ENCODE measurements at places on chromosomes 16 and 17.

DNA sequence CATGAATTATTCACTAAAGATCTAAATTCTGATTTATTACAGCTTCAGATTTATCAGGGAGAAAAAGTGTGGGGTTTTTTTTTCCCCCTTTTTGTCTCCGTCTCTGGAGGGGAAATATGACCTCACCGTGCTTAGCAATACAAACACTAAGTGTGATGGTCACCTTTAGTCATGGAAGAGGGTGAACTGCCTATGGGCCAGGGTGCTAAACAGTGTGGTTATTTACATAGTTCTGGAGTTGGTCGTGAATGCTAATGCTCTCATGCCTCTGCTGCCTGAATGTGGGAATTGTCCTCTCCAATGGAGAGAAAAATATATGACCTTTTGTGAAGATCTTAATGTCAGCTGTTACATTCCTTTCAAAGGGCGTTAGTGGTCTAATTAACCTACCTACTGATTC is 44.8 kb upstream of the MSI2 start:
- DNase-seq, result peak; percentile 87

DNA sequence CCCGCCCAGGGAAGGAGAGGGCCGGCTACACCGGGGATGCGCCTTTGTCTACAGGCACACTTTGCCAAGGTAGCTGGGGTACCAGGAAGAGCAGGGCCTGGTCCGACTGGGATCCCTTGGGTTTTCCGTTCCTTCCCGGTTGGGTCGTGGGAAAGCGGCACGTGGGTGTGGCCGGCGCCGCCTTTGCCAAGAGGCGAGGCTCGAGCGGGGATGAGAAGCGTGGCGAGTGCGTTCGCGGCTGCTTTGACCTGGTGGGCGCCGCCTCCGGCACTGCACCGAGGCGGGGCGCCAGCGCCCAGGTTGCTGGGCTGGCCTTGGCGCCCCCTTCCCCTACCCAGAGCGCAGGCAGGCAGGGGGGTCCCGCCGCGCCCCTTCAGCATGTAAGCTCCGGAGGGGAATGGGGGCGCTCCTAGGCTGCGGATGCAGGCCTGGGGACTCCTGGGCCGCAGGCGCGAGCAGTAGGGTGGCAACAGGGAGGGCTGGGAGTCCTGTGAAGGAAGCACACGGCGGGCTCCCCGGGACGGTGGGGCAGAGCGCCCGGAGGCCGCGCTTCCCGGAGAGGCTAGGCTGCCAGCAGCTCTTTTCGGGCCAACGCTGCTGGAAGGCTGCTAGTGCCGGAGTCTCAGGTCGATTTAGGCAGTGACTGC is 2.0 kb downstream of the HAS3 start:
- no peak for DNase-seq

DNA sequence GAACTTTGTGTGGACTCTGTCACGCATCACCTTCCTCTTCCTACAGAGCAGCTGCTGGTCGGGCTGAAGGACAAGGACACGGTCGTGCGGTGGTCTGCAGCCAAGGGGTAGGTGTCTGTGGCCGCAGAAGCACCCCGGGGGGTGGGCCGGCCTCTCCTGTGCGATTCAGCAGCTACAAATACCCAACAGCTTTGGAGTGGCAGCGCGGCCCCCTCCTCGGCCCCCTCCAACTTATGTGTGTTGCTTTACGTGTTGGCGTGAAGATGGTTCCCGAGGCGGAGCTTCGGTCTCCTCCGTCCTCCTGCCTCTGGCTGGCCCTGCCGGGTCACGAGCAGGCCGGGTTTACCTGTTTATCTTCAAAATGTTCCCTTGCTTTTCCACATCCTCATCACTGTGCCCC is 32.3 kb downstream of the ZNF750 start:
- no peak for DNase-seq

DNA sequence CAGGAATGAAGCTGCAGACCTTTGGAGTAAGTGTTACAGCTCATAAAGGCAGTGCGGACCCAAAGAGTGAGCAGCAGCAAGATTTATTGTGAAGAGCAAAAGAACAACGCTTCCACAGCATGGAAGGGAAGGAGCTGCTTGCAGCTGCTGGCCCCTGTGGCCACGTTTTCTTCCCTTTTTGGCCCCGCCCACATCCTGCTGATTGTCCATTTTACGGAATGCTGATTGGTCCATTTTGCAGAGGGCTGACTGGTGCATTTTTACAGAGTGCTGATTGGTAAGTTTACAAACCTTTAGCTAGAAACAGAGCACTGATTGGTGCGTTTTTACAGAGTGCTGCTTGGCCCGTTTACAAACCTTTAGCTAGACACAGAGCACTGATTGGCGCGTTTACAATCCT is 841.5 kb downstream of the CDH11 start:
- DNase-seq, result no peak

DNA sequence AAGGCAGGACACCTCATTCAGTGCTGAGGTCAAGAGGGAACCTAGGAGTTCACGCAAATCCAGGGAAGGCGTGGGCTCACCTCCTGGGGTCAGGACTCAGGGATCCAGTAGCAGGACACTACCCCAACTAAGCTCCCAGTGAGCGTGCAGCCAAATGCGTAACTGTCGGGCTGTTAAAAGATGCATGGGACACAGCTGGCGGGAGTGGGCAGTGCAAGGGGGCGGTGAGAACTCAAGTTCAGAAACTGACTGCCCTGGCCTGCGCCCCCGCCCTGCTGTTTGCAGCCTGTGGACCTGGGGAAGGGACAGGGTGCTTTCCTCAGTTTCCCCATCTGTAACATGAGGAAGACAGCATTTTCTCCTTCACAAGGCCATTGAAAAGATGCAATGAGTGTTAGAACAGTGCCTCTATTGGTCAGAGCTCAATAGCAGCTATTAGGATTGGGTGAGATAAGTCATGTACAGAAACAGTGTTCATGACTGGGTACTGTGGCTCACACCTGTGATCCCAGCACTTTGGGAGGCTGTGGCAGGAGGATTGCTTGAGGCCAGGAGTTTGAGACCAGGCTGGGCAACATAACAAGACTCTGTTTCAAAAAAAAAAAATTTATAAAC is 20.2 kb downstream of the CDIPT start:
- DNase-seq, result no peak

- peak; percentile 26 for DNase-seq
Measured at GRCh38 chr16:12160249-12160648, 183.7 kb downstream of the SNX29 start.

All from HCEC 1CT (cell line).